ENCODE measurements at places on chromosomes 2 and 18. TPM values are rescaled to one million over a fixed set of nuclear protein-coding genes. Genes with fewer than 3 reads are reported as not detected.

DNA sequence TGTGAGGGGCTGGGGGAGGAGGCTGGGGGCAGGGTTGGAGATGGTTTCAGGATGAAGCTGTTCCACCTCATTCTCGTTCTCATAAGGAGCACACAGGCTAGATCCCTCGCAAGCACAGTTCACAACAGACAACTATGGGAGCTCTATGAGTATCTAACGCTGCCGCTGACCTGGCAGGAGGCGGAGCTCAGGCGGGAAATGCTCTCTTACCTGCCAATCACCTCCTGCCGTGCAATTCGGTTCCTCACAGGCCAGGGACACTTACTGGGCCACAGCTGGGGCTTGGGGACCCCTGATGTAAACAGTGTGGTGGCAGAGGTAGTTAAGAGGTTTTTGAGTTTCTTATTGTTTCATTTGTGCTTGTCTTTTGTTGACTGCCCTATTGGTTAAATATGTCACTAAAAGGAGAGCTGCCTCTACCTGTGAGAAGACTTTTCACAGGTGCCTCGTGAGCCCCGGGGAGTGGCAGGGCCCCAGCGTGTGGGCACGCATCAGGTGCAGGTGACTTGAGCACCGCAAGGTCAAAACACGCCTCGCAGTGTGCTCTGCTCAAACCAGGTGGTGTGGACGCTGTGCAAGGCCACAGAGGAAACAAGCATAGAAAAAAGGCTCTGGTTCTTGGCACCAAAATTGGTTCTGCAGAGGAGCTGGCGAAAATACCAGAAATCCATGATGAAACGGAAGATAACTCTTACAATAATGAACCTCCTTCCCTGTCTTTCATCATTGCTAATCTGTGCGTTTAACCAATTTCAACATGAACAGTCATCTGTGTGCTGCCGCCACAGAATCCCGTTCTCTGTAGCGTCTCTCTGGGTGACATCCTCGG is 10.2 kb downstream of the MLPH start:
- no peak for DNase-seq
- H3K27ac ChIP-seq, result no peak overlapping the region
- no peaks in the 10 kb centered on the region for H3K4me1 ChIP-seq

- DNase-seq, result no peak
- no peaks in the 10 kb centered on the region for H3K27me3 ChIP-seq
- no peaks in the 10 kb centered on the region for H3K36me3 ChIP-seq
- no peaks in the 10 kb centered on the region for H3K4me1 ChIP-seq
- no peak overlapping the region for H3K27ac ChIP-seq
These were observed 179.0 kb downstream of the KLHL29 start for GRCh38 chr2:23563673-23564614.

GRCh38 chr2:99480390-99480789 is 9.4 kb downstream of the REV1 start:
- H3K4me3 ChIP-seq, result no peak overlapping the region
- peaks cover 2% of the 10 kb centered on the region for H3K36me3 ChIP-seq
- H3K4me1 ChIP-seq, result no peaks in the 10 kb centered on the region
- DNase-seq, result no peak
- no peaks in the 10 kb centered on the region for H3K27me3 ChIP-seq

IFIH1 gene
- 27.4 TPM for total RNA-seq

GRCh38 chr2:236960531-236960930 is 125.2 kb upstream of the COPS8 start:
- H3K4me1 ChIP-seq, result no peaks in the 10 kb centered on the region
- no peak for DNase-seq
- H3K27me3 ChIP-seq, result no peaks in the 10 kb centered on the region

DNA sequence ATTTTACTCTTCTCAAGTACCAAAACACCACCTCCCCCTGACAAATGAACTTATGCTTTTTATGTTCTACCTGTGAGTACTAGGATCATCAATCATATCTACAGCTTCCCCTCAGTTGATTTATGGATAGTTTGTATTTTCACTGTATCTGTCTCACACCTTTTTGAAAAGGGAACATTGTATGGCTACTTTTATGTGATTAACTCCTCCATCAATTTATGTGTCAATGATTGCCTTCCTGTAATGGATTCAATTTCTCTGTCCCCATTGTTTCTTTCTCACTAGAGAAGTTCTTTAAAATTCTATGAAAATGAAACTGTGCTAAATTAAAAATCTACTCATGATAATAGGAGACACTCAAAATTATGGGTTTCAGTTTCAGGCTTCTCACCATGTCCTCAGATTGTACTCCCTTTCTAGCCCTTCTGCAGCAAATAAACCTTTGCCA is 935.0 kb downstream of the TRIB2 start:
- H3K4me3 ChIP-seq, result no peak overlapping the region
- no peak overlapping the region for H3K27ac ChIP-seq
- H3K36me3 ChIP-seq, result no peaks in the 10 kb centered on the region
- DNase-seq, result no peak
- no peaks in the 10 kb centered on the region for H3K4me1 ChIP-seq

MOGAT1 gene
- total RNA-seq, result not detected

- H3K4me3 ChIP-seq, result no peak overlapping the region
- no peak for DNase-seq
- no peaks in the 10 kb centered on the region for H3K36me3 ChIP-seq
- no peaks in the 10 kb centered on the region for H3K27me3 ChIP-seq
- H3K4me1 ChIP-seq, result no peaks in the 10 kb centered on the region
These were observed 36.1 kb upstream of the MYO3B start for GRCh38 chr2:170141865-170142264.

- no peak for DNase-seq
- no peak overlapping the region for H3K4me3 ChIP-seq
- no peaks in the 10 kb centered on the region for H3K36me3 ChIP-seq
- no peaks in the 10 kb centered on the region for H3K4me1 ChIP-seq
- no peak overlapping the region for H3K27ac ChIP-seq
These were observed 1034.3 kb upstream of the POU3F3 start for GRCh38 chr2:103819599-103819998.

KLHL30 gene
- not detected for total RNA-seq

DNA sequence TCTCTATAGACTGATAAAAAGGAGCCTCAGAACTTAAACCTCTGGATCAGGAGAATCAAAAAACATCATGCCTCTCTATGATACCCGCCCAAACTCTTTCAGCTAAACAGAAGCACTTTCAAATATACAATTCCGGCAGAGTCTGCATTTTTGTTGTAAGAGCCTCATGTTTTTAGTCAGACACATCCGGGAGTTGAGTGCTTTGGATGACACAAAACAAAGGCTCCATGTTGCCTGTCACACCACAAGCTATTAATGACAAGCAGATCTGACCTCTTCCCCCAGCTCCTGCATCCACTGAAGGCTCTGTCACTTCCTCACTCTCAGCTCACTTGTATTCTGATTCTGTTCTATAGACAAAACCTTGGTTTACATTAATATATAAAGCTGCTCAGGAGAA is 33.2 kb downstream of the SLC38A11 start:
- H3K27me3 ChIP-seq, result no peaks in the 10 kb centered on the region
- H3K27ac ChIP-seq, result no peak overlapping the region

GRCh38 chr18:37396971-37397720 is 168.5 kb downstream of the CELF4 start:
- peaks cover 31% of the 10 kb centered on the region for H3K27me3 ChIP-seq
- DNase-seq, result no peak
- H3K4me3 ChIP-seq, result no peak overlapping the region
- no peaks in the 10 kb centered on the region for H3K36me3 ChIP-seq
- no peaks in the 10 kb centered on the region for H3K4me1 ChIP-seq

CDKL4 gene
- total RNA-seq, result 0.39 TPM

- H3K4me3 ChIP-seq, result no peak overlapping the region
- no peak for DNase-seq
- no peaks in the 10 kb centered on the region for H3K36me3 ChIP-seq
- no peaks in the 10 kb centered on the region for H3K27me3 ChIP-seq
These were observed 592.3 kb upstream of the ID2 start for GRCh38 chr2:8089596-8089995.

DNA sequence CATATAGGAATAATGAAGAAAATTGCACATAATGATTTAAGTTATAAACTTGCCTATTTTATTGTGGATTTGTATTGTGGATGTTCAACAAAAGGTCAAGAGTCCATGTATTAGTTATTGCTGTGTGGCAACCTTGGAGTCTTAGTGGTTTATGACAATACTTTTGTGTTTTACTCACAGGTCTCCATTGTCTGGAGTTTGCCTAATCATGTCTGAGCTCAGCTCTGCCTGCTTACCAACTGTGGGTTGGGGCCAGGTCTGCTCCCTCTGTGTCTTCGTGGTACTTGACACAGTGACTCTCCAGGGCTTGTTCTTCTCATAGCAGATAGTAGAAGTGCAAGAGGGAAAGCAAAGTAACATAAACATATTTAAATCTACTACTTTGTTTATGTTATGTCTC is 382.5 kb downstream of the CBLN2 start:
- H3K27ac ChIP-seq, result no peak overlapping the region
- H3K27me3 ChIP-seq, result no peaks in the 10 kb centered on the region
- H3K4me1 ChIP-seq, result no peaks in the 10 kb centered on the region
- H3K36me3 ChIP-seq, result no peaks in the 10 kb centered on the region

CASP10 gene
- total RNA-seq, result 23.3 TPM

DNA sequence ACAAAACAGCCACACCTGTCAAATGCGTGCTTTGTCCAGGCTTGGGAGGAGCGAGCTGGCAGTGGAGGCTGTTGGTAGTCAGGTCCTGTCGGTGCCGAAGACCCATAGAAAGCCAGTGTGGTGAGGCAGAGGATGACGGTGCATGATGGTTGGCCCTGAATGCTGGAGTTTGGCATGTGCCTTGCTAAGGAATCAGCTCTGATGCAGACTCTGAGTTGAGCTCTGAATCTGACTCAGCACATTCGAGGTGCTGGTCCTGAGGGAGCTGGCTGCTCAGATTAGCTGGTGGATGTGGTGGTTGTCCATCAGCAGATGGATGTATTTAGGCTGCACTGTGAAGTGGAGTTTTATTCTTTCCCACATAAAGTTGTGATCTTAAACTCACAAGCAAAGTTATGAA is 111.3 kb downstream of the ARHGEF4 start:
- no peaks in the 10 kb centered on the region for H3K4me1 ChIP-seq
- no peaks in the 10 kb centered on the region for H3K27me3 ChIP-seq
- no peak for DNase-seq
- H3K27ac ChIP-seq, result no peak overlapping the region
- no peak overlapping the region for H3K4me3 ChIP-seq

HOXD12 gene
- total RNA-seq, result not detected

DNA sequence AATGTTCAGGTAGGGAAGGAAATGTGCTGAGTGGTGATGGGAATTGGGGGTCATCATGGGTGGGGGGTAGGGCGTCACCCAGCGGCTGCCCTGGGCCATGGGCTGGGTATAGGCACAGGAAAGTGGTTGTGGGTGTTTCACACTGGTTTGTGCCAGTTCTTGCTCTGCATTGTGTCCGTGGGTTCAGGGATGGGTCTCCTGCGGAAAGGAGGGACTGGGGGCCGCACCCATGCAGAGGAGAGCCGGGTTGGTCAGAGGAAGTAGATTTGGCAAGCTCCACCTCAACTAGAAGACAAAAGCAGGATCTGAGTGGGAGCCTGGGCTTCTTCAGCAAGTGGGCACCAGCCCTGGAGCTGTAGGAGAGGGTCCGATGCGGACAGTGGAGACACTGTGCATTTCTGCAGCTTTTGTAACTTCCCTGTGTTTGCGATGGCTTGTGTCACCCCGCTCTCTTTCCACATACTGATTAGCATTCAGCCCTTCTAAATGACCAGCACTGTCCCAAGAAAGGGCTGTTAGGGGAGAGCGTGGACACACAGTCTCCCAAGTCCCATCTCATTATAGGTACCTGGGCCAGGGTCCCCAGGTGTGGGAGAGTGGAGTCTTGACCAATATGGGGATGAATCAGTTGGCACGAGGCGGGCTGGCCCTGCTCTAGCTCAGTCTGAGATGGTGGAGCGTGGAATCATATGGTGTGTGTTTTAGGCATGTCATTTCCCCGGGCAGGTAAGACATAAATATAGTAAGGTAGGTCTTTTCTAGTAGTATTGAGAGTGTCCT is 67.2 kb downstream of the LRRFIP1 start:
- no peak for DNase-seq
- H3K4me3 ChIP-seq, result peak overlapping the region; percentile 77
- H3K27ac ChIP-seq, result peak overlapping the region; percentile 91
- peaks cover 77% of the 10 kb centered on the region for H3K4me1 ChIP-seq
- H3K36me3 ChIP-seq, result no peaks in the 10 kb centered on the region
- no peaks in the 10 kb centered on the region for H3K27me3 ChIP-seq

DNA sequence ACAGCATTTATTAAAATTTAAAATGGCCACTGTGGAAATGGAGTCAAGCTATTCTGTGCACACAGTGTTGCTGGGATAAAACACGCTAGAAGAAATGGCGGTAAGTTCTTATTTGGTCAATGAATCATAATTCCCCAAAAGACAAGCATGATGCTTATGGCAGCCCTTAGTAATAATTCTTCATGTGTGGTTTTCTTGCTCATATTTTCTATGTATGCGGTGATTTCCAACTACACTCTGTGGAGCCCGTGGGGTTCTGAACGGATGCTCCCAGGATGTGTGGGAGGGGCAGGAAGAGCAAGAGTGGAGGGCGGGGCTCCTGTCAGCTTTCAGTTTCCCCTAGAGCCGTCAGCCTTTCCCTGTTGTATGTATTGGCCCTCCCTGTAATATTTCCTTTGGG is 91.7 kb upstream of the RMDN2 start:
- H3K27me3 ChIP-seq, result peaks cover 3% of the 10 kb centered on the region
- no peak overlapping the region for H3K27ac ChIP-seq
- no peak overlapping the region for H3K4me3 ChIP-seq
- DNase-seq, result peak; percentile 28
- no peaks in the 10 kb centered on the region for H3K36me3 ChIP-seq

DNA sequence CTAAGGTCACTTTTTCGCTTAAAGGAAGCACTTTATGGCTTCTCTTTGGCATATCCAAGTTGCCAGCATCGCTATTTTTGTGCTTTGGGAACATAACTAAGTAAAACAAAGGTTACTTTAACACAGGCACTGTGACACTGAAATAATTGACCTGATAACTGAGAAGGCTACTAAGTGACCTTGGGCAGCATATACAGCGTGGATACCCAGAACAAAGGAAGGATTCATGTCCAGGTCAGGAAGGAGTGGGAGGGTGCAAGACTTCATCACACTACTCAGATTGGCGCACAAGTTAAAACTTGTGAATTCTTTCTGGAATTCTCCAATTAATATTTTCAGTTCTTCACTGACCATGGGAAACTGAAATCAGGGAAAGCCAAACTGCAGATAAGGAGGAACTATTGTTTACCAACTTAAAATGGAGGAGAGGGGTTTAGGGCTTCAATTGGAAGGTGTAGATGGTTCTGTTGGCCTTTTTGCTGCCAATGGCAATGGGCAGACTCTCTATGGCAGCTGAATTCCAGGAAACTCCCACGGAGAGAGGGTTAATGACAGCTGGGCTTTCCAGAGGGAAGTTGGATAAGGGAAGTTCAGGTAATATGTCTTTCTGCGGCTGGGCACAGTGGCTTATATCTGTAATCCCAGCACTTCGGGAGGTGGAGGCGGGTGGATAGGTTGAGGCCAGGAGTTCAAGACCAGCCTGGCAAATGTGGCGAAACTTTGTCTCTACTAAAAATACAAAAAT is 45.3 kb downstream of the COMMD1 start:
- no peak overlapping the region for H3K4me3 ChIP-seq
- no peak for DNase-seq
- no peaks in the 10 kb centered on the region for H3K27me3 ChIP-seq
- no peaks in the 10 kb centered on the region for H3K4me1 ChIP-seq

- H3K27ac ChIP-seq, result no peak overlapping the region
- no peaks in the 10 kb centered on the region for H3K36me3 ChIP-seq
- H3K4me1 ChIP-seq, result no peaks in the 10 kb centered on the region
- DNase-seq, result no peak
- H3K4me3 ChIP-seq, result no peak overlapping the region
These were observed 467.7 kb downstream of the EPHA4 start for GRCh38 chr2:221104361-221104811.

COLEC12 gene
- not detected for total RNA-seq

GRCh38 chr2:208798698-208799097 is 392.1 kb downstream of the PTH2R start:
- no peaks in the 10 kb centered on the region for H3K36me3 ChIP-seq
- no peaks in the 10 kb centered on the region for H3K4me1 ChIP-seq
- H3K27ac ChIP-seq, result no peak overlapping the region
- no peak overlapping the region for H3K4me3 ChIP-seq
- no peak for DNase-seq

Measured in T-cell (primary cell).